ENCODE measurements at places on chromosomes 4 and X.

GRCh38 chr4:47251348-47252135, 212.0 kb downstream of the COMMD8 start:
- no peak for DNase-seq

DNA sequence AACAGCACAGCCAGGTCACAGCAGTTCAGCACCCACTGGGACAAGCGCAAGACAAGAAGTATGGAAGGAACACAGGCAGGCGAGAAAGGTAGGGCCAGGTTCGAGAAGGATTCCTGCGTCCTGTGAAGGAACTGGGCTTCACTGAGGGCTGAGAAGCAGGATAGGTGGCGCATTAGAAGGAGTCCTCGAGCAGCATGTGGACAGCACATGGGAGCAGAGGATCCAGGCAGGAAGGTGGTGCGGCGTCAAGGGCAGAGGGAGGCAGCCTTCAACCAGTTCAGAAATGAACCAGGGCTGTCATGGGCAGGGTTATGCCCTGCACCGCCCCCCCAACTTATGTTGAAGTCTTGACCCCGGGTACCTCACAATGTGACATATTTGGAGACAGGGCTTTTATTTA, 30.8 kb upstream of the LAP3 start:
- no peak for DNase-seq

- DNase-seq, result no peak
Measured at GRCh38 chrX:13069771-13070416, 25.5 kb upstream of the FAM9C start.

- DNase-seq, result no peak
Measured at GRCh38 chrX:97389761-97390192, 506.1 kb downstream of the RPA4 start.

DNA sequence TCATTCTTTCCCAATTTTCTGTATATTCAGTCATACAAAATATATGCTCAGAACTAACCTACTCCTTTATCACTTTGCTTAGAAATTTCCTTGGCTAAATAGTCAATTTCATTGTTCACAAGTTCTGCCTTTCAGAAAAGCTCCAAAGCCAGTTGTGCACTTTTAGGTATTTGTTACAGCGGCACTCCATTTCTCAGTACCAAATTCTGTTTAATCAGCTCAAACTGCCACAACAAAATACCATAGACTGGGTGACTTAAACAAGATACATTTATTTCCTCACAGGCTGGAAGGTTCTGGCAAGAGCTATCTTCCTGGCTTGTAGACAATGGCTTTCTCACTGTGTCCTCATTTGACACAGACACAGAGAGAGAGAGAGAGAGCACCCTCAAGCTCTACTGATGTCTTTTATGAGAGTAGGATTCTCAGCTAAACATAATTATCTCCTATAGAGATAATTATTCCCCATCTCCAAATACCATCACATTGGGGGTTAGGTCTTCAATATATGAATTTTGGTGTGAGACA, 188.8 kb upstream of the FSTL5 start:
- DNase-seq, result no peak

GRCh38 chr4:107349266-107349665, 313.2 kb upstream of the DKK2 start:
- no peak for DNase-seq

DNA sequence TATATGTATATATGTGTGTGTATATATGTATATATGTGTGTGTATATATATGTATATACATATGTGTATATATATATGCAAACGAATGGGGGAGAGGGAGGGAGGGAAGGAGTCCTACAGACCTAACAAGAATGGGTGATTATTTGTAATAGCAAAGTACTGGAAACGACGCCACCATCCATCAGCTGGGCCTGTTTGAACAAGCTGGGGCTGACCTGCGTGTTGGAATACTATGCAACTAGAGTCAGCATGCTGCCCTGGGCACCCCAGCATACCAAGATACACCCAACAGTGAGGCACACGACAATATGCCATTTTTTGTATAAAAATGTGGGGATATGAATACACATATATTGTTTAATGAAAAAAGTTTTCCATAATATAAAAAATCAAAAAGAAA, 21.6 kb upstream of the CCNQ start:
- DNase-seq, result no peak

GRCh38 chr4:78528327-78528726, 23.2 kb upstream of the ANXA3 start:
- DNase-seq, result no peak

DNA sequence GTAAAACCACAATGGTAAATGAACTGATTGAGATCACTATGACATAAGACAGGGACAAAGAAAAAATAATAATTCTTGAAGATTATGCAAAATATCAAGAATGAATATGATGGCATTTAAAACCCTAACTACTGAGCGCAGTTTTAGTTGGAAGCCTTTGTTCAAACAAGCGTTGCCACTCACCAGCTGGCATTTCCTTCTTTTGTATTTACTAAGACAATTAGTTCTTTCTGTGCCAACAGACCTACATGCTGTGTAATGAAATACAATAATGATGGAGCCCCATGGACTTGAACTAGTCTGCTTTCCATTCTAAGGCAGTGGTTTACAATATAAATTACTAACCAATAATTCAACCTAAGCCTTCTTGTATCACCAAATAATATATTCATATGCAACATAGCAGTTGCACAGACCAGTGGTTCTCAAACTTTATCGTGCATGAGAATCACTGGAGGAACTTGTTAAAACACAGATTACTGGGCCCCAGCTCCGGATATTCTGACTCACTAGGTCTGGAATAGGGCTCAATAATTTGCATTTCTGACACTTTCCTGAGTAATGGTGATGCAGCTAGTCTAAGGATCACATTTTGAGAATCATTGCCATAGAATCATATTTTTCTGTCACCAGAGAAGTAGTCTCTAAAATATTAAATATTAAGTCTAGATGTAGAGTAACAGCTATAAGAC, 196.4 kb upstream of the MAGEB18 start:
- no peak for DNase-seq
